ENCODE measurements at places on chromosomes 5 and 9.

GRCh38 chr5:84602371-84602771 lies 217.7 kb upstream of the EDIL3 start:
- no peak for DNase-seq

DNA sequence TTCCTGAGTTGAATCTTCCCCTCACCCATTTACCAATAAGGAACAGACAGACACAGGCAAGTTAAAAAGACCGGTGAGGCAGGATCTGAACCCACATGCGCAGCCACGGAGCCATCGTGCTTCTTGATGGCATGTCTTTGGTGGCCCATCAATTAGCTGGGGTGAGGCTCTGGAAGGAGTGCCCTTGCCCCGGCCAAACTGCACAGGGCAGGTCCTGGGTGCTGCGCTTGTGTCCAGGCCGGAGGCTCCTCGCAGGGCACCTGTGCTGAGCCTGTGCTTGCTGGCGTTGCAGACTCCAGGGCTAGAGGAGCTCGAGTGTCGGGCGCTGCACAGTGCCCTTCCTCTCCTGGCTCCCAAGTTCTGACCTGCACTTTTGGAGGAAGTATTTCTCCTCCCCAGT lies 66.4 kb downstream of the PSMB7 start:
- no peak for DNase-seq

- no peak for DNase-seq
Observed at GRCh38 chr9:9041756-9042155, 1242.2 kb upstream of the DMAC1 start.

GRCh38 chr9:131056781-131057506 lies 39.4 kb upstream of the AIF1L start:
- DNase-seq = no peak

- no peak for DNase-seq
Observed at GRCh38 chr5:111488353-111488752, 24.0 kb downstream of the STARD4 start.

GRCh38 chr5:121027636-121028035 lies 563.5 kb downstream of the PRR16 start:
- DNase-seq = no peak

DNA sequence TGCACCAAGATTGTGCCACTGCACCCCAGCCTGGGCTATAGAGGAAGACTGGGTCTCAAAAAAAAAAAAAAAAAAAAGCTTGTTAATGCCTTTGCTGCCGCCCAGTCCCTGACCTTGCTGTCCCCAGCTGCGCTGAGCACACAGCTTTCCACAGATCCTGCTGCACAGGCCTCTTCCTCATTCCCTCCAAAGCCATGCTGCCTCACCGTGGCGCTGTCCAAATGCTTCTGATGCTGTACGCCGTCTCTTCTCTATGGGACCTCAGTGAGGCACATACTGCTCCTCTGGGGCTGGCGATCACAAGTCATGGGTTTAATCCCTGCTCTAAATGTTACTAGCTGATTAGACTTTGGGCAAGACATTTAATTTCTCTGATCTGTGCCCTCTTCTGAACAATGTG lies 234.1 kb downstream of the FBXL7 start:
- no peak for DNase-seq

GRCh38 chr5:10259899-10260298 lies 9.8 kb downstream of the CCT5 start:
- DNase-seq = no peak

GRCh38 chr9:127637322-127637847 lies 25.3 kb downstream of the STXBP1 start:
- DNase-seq = no peak

DNA sequence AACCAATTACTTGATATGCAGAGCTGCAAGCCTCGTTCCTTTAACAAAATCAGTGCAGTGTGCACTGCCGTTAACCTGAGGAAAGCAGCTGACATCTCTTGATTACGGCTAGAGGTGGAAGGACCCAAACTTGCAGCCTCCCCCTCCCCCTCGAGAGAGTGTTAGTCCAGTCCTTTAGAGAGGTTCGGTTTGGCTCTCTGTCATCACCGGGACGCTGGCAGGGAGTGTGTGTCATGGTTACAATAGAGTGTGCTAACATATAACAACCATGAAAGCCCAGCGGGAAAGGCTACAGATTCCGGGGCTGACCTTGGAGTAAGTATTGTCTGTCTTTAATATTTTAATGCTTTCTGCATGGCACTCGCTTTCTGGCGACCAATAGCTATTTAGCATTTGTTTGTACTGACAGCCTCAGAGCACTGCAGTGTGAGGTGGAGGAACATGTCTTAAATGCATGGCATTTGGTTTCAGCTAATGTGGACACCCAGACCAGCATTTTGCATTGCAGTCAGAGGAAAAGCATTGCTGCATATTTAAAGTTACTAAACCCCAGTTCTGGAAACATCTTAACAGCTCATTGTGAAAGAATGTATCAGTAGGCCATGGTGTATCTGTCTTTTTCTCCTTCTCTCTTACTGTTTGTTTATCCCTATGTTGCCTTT lies 237.5 kb downstream of the CD180 start:
- DNase-seq = peak; percentile 31

DNA sequence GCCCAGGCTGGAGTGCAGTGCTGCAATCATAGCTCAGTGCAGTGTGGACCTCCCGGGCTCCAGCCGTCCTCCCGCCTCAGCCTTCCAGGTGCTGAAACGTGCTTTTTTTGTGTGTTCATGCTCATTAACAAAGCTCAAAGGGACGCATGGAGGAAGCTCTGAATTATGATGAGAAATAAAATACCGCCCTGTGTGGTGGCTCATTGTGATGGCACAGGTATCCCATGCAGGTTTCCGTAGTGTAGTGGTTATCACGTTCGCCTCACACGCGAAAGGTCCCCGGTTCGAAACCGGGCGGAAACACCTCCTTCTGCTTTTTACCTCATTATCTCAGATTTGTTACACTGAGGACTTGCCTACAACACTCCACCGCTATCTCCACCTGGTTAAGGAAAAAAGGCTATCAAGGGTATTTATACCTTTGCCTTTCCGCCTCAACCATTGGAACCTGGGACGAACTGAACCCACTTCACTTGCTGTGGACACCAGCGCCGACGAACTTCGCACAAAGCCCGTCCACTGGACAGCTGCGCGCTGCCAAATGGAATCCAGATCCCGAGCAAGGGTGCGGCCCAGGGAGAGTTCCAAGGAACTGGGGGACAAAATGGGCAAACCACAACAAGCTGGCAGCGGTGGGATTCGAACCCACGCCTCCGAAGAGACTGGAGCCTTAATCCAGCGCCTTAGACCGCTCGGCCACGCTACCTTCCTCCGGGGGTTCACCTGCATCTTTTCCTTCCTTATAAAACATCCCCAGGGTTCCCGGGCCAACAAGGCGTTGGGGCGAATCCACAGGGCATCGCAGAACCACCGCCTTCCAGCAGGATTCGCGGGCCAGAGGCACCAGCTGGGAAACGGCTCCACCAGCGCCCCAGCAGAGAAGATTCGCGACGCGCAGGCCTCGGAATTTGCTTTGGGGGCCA lies 26.3 kb downstream of the OR2V2 start:
- DNase-seq = no peak

DNA sequence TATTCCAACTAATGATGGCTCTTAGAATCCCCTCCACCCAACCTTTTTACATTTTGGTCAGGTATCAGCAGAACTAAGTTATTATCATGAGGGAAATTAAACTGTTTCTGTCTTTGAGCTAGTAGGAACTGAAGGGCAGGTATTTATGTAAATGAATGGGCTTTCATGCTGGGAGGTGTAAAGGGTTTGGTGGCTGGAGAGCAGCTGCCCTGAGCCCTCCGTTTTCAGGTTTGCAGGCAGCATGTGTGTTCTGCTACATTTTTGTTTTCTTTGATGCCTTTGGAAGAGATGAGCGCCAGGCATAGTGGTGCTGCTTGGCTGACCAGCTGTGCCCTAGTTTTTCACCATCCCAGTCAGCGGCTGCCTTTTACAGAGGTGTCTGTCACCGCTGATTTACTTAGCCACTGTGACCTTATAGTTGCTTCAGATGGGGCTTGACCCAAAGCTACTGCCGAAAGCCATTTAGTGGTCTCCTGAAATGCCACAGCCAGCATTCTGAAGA lies 231.9 kb downstream of the MAST4 start:
- DNase-seq = no peak

DNA sequence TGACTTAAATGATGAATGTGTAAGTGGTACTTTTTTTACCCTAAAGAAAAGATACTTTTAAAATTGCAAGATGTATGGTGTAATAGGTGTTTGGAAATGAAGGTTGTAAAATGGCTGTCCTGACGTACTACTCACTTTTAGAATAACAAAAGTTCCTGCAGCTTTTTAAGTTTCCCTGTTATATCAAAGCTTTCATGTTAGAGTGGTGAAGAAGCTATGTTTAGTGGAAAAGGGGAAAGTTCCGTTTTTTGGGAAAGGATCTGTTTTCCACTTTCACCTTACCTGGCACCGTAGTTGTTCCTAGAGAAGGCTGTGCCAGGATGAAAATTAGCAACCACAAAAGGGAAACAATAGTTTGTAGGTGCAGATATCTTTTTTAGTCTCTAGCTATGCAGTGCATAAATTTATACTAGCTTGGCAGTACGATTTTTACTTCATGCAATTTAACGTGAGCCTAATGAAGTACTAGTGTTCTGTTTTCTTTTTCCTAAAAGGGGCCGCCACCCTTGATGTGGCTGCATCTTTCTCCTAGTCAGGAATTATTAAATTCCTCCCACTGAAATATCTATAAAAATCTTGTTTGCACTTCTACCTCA lies 1.3 kb downstream of the TNPO1 start:
- DNase-seq = no peak

- DNase-seq = no peak
Observed at GRCh38 chr9:132488626-132489025, 78.6 kb downstream of the CFAP77 start.

DNA sequence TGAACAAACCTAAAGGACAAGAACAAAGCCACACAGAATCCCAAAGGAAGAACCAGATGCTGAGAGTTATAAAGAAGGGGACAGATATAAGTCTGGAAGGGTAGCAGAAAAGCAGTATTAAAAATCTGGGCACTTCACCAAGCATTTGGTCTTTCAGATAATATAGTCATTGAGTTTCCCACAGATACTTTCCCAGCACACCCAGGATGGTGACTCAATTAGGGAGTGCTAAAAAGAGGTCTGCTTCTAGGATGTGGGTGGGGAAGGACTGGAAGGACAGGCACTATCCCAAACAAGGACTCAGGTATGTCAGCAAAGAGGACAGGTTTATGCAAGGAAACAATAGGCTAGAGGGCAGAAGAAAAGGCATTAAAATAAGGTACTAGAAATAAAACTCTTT lies 59.3 kb downstream of the DIAPH1 start:
- peak; percentile 14 for DNase-seq

DNA sequence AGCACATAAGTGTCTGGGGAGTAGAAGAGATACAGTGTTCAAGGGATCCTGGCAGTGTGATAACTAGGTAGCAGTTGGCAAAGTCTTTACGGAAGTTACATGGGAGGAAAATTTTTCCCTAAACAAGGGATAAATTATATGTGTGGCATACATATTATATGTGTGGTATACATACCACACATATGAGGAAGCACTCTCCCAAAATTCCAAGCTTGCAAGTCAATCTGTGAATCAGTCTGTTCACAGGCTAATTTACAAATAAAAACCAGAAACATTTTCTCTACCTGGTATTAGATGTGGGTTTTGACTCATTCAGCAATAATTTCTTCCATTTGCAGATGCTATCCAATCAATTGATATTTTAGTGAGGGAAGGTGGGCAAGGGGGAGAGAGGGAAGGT lies 110.0 kb downstream of the ISOC1 start:
- DNase-seq = no peak

DNA sequence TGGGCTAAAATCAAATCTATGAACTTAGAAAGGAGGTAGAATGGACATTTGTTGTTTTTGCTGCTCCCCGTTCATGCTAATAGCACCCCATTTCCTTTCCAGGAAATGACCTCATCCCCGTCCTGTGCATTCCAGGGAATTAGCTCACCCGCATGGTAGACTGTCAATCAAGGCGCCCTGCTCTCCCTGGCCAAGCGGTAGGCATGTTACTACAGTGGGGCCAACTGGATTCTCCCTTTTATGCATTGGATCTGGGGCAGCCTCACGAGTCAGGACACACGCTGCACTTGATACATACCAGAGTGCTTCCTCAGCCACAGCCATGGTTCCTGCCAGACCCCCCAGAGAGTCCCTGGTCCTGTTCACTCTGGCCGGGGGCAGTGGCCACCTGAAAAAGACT lies 111.0 kb upstream of the PTCH1 start:
- no peak for DNase-seq

DNA sequence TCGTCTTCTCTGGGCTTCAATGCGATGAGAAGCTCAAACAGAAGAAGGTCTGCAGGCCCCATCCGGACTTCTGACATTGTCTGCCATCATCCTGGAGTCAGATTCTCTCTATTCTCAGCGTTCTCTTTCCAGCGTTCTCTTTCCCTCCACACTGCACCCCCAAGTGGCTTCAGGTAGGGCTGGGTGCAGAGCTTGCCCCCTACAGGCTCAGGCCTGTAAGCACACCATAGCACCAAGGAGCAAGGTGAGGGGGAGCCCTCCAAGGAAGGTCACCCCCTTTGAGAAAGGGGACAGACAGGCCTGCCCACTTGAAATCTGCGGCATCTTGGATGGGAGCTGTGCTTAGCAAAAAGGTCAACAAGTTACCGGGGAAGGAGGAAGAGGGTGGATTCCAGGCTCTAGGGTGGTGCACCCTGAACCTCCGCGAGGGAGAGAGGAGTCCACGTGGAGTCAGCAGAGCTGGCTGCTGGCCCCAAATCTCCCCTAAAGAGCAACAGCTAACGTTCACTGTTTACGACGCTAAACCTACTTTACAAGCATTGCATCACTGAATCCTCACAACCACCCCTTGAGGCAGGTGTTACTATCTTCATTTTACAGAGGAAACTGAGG lies 27.5 kb downstream of the GPX3 start:
- no peak for DNase-seq

- DNase-seq = no peak
Observed at GRCh38 chr5:3886524-3887451, 291.2 kb downstream of the IRX1 start.

DNA sequence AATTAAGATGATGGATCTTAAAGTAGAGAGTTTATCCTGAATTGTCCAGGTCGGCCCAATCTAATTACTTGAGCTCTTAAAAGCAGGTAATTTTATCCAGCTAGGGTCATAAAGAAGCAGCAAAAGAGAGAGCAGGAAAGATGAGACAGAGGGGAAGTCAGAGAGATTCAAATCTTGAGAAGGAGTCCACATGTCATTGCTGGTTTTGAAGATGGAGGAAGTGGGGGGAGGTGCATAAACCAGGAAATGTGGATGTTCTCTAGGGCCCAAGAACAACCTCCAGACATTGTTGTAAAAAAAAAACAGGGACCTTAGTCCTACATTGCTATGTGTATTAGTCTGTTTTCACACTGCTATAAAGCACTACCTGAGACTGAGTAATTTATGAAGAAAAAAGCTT lies 66.4 kb downstream of the SLCO4C1 start:
- no peak for DNase-seq

DNA sequence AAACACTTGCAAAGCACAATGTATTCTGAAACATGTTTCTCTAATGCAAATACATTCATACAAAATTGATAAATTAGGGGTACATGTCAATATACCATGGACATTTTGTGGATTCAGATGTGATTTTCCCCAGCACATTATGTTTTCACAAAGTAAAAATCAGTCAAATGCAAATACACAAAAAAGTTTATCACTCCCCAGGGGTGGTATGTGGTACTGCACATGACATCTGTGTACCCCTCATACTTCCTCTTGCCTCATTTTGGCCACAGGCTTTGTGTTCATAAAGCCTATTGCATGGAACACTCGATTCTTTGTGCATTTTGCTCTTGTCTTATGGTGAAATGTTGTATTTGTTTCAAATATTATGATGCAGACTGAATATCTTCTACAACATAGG lies 116.8 kb upstream of the PDE4D start:
- DNase-seq = no peak

GRCh38 chr5:120447706-120448239 lies 16.3 kb upstream of the PRR16 start:
- DNase-seq = no peak

Measured in kidney epithelial cell (primary cell).